Nasal cavity respiratory epithelium epithelial cell of viscerocranial mucosa (primary cell): ENCODE measurements at places on chromosomes 5 and 9. TPM values are rescaled to one million over a fixed set of nuclear protein-coding genes. Genes with fewer than 3 reads are reported as not detected.

The DMAC1 gene
- 9.5 and 20.5 TPM in 2 replicates for total RNA-seq

The STKLD1 gene
- total RNA-seq, result under 0.01 and 0.07 TPM in 2 replicates

The CD14 gene
- total RNA-seq, result 1.4 and 6.6 TPM in 2 replicates

The SPINK7 gene
- 1.9 and 37.3 TPM in 2 replicates for total RNA-seq

The STK32A gene
- total RNA-seq, result 0.34 and 3.1 TPM in 2 replicates

The DBH gene
- total RNA-seq, result not detected in 2 replicates

The CCDC192 gene
- not detected in 2 replicates for total RNA-seq
